ENCODE measurements at places on chromosomes 2 and 18.

GRCh38 chr2:85368921-85369320 is 14.4 kb downstream of the ELMOD3 start:
- no peak for DNase-seq

DNA sequence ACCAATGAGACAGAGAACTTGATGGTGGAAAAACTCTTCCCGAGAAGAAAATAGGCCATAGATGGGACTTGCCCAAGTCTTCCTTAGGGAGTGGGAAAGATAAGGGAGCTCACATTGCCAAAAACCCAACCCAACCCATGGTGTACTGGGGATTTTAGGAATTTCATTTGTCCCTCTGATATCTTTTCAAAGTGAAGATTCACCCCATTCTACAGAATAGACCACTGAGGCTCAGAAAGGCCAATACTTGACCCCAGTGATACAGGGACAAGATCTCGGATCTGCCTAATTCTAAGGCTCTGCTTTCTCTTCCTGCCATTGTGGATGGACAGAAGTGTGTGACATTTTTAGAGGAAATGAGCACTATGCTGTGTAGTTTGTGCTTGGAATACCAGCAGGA is 159.0 kb downstream of the MYCN start:
- no peak for DNase-seq

DNA sequence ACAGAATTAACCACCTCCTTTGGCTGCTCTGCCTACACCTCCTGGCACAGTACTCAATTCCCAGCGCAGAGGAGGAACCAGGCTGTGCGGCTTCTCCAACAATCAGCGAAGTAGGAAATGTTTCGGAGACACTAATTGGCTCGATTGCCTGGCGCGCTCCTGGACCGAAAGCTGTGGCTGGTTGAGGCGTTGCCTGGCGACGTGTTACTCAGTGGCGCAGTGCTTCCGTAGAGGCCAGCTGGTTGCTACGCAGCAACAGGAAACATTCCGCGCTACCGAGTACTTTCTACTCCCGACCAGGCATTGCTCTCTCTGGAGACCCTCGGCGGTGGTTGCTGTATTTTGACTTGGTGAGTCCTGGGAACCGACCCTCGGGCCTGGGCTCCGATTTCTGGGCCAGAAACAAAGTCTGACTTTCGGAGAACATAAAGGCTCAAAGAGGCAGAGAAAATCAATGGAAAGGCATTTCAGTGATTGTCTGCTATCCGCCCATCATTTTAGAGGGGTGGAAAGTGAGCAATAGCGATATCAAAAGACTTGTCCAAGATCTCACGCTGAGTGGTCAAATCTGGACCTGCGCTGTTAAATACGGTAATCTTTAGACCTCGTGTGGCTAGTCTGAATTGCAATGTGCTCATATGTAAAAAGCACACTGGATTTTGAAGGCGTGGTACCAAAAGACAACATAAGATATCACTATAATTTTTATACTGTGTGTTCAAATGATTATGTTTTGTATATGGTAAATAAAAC is at the start of gene DNAH6:
DNAH6 (plus strand) TSS at position 265 of the 753 bp plus-strand sequence. CDS start 1,329 bp downstream, outside the sequence.
- DNase-seq: peak; percentile 79

- no peak for DNase-seq
Measured at GRCh38 chr2:11366326-11366741, 21.9 kb upstream of the ROCK2 start.

- DNase-seq: no peak
Measured at GRCh38 chr2:26971911-26972786, 1.7 kb downstream of the MAPRE3 start.

DNA sequence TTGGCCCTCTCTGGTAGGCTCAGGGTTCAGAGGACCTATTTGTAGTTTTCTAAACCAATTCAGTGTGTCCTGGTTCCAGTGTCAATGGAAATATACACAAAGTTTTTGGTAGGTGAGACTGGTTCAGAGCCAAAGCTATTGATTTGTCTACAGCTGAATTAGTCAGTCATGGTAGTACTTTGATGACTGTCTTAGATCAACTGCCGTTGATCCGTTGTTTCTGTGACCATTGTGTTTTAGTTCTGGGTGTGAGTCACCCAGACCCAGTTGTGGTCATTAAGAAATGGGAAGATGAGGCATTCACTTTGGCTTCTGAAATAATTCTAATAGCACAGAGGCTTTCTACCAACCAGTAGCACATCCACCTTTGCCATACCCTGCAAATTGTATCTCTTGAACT is 16.0 kb upstream of the RPE start:
- no peak for DNase-seq

DNA sequence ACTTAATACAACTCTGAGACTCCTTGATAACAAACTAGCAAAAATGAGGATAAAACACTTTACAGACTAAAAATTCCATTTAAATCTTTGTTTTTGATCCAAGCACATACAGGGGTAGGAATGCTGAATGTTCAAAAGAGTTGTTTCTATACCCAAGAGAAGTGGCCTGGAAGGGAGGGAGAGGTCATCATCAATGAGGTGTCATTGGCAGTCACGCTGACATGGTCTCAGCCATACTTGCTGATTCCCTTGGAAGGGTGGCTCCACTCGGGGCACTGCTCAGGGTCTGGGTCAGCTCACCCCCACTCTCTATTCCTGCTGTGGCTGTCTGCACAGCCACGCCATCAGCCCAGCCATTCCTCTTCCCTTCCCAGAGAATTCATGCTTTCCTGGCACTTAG is 105.2 kb upstream of the PELI1 start:
- DNase-seq: no peak

DNA sequence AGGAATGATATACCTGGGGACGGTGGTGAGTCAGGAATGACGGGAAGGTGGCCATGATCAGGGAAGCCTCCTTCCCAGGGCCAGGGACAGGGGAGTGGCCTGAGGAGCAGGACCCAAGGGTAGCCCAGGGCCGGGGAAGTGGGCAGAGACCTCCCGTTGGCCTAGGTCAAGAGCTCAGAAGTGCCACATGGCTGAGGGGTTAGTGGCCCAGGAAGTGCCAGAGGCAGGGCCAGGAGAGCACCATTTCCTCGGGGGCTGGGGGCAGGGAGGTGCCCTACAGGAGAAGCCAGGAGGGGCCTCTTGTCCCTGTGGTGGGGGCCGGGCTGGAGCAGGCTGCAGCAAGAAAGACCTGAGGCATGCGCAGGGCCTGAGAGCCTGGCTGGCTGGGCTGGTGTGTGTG is 152.3 kb upstream of the ZSWIM2 start:
- no peak for DNase-seq

- no peak for DNase-seq
Measured at GRCh38 chr18:51425475-51425874, 228.0 kb upstream of the MEX3C start.

DNA sequence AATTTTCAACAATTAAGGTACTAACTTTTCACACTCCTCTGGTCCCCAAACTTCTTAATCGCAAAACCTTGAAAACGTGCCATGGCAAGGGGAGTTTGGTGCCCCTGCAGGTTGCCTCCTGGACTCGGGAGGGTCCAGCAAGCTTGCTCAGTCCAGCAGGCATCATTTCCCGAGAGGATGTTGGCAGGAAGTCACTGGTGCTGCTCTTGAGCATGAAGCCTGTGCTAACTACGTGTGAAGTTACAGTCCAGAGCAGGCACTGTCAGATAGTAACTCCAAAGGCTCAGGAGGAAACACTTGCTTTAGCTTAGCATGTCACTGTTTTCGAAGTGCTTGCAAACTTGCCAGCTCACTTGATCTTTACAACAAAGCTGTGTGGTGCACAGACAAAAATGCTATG is 215.4 kb downstream of the MYCN start:
- no peak for DNase-seq

DNA sequence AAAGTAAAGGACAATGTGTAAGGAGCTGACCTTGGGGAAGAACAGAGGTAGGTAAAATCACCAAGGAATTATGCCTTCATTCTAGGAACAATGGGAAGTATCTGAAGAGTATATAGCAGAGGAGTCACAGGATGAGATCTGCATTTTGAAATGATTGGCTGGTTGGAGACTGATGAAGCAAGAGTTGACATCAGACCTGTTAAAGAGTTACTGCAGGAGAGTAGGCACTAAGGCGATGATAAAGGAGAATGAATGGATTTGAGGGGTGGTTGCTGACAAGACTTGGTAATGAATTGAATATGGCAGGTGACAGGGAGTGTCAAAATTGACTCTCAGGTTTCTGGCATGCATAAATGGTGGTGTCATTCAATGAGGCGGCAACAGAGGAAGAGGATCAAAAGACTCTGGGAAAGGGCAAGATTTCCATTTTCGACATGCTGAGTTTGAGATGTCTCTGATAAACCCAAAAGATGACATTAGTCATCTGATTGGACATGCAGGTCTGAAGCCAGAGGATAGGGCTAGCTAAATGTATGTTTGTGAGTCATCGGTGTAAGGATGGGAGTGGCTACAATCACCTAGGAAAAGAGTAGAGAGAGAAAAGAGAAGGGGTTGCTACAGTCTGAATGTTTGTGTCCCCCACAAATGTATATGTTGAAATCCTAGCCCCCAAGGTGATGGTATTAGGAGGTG is 236.5 kb downstream of the DYM start:
- DNase-seq: no peak

DNA sequence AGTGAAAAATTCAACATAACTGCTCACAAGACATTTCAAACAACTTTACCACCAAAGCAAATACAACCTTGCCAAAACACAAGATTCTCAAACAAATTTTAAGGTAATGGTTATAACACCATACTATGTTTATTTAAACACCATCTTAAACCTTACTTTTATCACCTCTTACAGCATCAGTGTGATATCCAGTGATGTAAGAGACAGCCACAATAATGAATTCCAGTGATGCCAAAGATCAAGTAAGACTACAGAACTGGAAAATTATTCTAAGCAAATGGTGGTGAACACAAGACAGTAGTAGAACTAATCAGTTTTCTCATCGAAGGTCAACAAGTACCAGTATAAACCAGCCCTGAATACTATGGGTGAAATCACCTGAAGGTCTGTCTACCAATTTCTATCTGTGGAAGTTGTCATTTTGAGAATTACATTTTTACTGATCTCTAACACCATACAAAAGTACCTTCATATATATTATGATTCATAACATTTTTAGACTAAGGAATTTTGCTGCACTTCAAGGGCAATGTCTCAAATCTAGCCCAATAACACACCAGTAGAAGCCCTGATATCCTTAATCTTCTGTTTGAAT is 146.2 kb downstream of the RBMS1 start:
- no peak for DNase-seq

DNA sequence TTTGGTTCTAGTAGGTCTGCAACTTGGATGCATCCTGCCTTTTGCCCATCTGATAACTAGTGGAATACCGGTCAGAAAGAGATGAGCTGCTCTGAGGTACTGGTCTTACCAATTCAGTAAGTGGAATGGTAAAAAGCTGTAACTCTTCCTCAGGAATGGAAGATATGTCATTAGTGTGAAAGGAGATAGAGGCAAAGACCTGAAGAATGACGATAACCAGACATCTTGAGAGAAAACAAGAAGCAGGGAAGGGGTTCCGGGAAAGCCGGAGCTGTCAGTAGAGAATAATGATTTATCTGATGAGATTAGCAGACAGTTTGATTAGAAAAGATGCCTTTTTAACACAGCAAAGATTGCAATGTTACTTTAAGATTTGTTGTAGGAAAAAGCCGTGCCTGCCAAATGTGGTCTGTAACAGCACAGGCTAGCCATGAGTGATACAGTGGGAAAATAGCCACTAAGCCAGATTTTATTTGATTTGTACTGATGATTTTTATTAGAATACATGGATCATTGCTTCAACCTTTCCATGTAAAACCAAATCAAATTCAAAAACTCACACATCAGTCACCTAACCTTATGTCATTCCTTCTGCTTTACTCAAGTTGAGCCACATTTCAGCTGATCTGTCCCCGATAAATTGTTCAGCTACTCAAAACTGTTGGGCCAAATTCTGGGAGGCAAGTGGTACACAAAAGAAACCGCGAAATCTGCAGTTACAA is 110.0 kb downstream of the TCF4 start:
- no peak for DNase-seq

All from activated naive CD4-positive, alpha-beta T cell (primary cell).